Left lung (tissue), 14 donors: ENCODE measurements at places on chromosomes 13 and 19.
A peak's percentile ranks its signal among the peaks of the same experiment; 100 is the strongest.

GRCh38 chr13:40211586-40211968, 454.9 kb downstream of the FOXO1 start:
- no peak for DNase-seq

DNA sequence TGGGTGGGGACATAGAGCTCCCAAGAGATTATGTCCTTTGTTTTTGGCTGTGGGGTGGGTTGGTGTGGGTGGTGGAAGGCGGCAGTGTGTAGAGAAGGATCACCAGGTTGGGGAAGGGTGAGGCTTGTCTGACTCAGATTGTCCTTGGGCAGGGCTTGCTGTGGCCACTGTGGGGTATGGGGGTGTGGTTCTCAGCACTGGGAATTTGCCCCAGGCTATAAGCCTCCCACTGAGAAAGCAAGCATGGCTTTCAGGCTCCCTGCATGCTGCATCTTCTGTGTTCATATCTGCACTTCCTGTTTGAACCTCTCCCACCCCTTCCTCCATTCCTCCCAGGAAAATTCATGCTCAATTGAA, 34.9 kb downstream of the DNAJC15 start:
- DNase-seq: no peak

- no peak for DNase-seq
These were observed 79.5 kb downstream of the TEX29 start for GRCh38 chr13:111399776-111400538.

GRCh38 chr13:23985839-23986238, 88.5 kb upstream of the C1QTNF9B start:
- no peak for DNase-seq

- peak; percentile 88 for DNase-seq
These were observed 11.3 kb downstream of the STAP2 start for GRCh38 chr19:4327252-4327876.

DNA sequence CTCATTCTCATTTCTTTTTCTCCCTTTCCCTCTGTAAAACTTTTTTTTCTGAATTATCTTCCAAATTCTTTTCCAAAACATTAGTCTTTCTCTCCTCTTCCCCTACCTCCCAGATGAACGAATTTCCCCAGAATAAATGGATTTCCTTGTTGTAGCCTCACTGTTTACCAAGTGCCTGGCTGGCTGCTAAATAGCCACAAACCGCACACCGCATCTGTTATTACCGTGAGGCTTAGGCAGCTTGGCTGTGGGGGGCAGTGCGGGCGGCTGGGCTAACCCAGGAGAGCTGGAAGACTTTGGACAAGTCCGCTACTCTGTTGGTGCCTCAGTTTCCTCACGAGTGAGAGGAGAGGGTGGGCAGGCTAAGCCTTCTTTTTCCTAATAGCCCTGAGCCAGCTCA, 10.7 kb downstream of the IL17D start:
- DNase-seq: no peak
